HFF-Myc (cell line): ENCODE measurements at places on chromosomes 7 and 10.

- DNase-seq, result no peak
Measured at GRCh38 chr7:32062150-32062549, 8.1 kb downstream of the PDE1C start.

DNA sequence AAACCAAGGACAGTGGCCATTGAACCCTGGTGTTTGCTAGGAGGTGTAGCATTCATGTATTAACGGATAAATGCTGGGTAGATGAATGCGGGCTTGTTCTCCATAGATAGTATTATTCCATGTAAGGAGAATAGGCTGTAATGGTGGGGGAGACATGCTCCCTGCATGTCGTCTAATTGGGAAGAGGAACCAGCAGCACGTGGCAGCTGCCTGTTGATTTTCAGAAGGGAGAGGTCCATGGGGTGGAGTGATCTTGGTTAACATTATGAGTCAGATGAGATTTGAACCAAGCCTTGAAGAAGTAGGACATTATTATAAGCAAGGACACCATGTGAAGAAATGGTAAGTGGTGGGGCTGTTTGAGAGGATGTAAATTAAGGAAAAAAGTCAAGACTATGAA is 112.5 kb downstream of the WNT2 start:
- no peak for DNase-seq

GRCh38 chr10:114483575-114483974 is 79.3 kb upstream of the AFAP1L2 start:
- DNase-seq, result no peak

- DNase-seq, result no peak
Measured at GRCh38 chr7:113299748-113300147, 181.4 kb upstream of the SMIM30 start.

- DNase-seq, result no peak
Measured at GRCh38 chr10:7338469-7338868, 72.4 kb downstream of the SFMBT2 start.

DNA sequence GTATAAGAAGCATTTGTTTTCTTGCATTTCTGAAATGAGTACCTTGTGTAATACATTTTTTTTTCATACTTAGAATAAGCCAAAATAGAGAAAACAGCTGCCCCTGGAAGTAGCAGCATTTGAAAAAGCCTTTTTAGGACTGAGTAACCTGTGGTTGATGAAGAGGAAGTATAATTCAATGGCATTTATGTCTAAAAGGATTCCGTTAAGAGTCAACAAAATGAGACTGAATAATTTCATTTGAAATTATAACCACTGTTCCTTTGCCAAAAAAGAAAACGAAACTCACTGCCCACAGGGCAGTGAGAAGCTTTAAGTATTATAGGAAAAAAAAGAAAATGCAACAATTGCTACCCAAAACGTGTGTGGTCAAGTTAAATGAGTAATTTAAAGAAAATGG is 705.6 kb upstream of the PHF14 start:
- DNase-seq, result no peak

DNA sequence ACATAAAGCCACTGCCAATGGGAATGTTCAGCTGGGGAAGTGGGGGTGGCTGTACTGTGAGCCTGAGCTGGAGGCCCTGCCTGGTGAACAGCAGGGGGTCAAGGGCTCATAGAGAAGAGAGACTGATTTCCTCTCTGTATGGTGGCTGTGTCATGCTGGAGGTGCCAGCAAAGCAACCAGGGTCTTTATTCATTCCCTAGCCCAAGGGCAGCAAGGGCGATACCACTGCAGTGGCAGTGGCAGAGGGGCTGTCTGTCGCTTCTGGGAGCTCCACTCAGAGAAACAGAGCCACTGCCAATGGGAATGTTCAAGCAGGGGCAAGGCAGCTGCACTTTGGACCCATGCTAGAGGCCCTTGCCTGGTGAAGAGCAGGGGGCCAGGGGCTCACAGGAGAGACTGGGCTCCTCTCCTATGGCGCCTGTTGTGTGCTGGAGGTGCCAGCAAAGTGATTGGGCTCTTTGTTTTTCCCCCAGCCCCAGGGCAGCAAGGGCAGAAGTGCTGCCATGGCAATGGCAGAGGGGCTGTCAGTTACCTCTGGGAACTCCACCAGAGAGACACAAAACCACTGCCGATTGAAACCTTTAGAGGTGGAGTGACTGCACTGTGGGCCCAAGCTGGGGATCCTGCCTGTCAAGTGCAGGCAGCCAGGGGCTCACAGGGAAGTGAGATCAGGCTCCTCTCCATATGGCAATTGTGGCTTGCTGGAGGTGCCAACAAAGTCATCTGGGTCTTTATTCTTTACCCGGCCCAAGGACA is 545.1 kb downstream of the SH2D4B start:
- no peak for DNase-seq

DNA sequence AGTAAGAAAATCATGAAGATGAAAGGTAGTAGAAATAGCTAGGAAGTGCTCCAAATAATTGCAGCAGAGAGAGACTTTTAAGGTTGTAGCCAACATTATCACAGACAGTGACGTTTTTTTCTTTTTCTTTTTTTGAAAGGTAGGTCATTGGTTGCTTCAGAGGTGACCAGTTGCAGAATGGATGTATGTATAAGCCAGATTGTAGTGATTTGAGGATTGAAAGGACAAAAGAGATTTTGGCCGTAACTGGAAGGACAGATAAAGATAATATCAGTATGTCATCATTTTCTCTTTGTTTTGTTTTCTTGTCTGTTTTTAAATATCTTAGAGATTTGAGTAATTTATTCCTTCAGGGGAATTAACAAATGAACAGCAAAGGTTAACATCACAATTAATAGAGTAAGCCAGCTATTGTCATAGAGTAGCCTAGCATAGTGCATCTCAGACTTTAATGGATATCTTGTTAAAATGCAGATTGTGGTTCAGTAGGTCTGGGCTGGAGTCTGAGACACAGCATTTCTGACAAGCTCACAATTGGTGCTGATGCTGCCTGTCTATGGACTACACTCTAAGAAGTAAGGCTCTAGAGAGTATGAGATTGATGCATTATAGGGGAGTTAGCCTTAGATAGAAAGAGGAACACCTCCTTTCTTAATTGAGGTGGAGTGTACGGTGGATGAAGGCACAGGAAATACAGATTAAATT is 28.3 kb downstream of the CDK13 start:
- no peak for DNase-seq

GRCh38 chr7:7640221-7641128 is at the start of gene UMAD1:
Gene UMAD1, plus strand, starts transcription at chr7:7640752. Its CDS starts 32,620 bp downstream, at chr7:7673372.
- peak; percentile 97 for DNase-seq

- DNase-seq, result no peak
Measured at GRCh38 chr10:133224756-133225372, 5.2 kb upstream of the UTF1 start.

- DNase-seq, result no peak
Measured at GRCh38 chr10:30059209-30060107, at the start of gene JCAD. Gene JCAD, minus strand, starts transcription at chr10:30059586. Its CDS starts 11,774 bp downstream, at chr10:30047812.

GRCh38 chr7:46189255-46189790 is 268.3 kb upstream of the IGFBP3 start:
- no peak for DNase-seq

DNA sequence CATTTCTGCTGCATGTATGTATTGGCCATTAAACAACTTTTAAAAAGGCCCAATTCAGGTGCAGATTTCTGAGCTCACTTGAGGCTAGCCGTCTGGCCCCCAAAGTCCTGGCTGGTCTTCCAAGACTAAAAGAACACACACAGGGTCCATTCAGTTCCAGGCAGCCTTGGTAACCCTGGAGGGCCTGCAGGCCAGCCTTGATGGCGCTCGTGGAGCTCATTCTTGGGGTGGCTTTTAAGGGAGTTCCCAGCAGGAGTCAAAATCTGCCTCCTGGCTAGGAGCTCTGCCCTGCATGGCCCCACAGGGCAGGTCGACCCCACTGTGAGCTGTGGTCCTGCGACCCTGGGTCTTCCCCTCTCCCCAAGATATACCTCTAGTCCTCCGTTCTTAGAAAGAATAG is 28.8 kb downstream of the ANXA11 start:
- DNase-seq, result no peak

- no peak for DNase-seq
Measured at GRCh38 chr10:83932245-83932644, 207.1 kb upstream of the GHITM start.

GRCh38 chr10:21238717-21239116 is 286.8 kb downstream of the SKIDA1 start:
- no peak for DNase-seq

DNA sequence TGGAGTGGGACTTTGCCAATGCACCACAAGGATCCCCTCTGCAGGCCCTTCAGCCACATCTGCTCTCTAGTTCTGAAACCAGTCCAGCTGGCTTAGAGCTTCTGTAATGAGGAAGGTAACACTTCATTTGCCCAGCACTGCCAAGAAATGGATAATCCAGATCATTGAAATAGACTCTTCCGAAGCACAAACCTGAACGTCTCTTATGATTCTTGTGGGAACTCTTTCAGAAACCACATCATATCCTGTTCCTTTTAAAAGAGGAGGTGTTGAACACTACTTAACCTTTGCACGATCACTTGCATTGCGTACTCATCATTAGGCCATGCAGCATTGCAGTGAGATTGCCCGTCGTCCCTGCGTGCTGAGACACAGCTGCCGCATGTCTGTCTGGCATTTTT is 25.8 kb upstream of the PLPP4 start:
- DNase-seq, result no peak

DNA sequence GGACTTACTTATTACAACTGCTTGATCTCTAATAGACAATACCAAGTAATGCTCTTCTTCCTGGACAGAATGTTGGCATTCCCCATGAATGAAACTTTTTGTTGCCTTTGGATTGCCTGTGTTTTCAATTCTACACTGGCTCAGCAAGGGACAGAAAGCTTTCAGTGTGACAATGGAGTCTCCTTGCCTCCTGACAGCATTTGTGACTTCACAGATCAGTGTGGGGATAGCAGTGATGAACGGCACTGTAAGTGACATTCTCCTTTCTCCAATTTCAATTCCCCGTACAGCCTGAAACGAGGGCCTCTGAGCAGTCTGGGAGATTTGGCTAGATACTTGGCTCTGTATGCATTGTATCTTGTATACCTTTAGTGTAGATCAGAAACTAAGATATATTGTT is 290 bp downstream of the MALRD1 start:
- DNase-seq, result no peak

GRCh38 chr7:115976651-115977050 is 53.9 kb downstream of the TFEC start:
- DNase-seq, result no peak
